Right atrium auricular region (tissue), 2 donors: ENCODE measurements at places on chromosomes 2 and 18. TPM values are rescaled to one million over a fixed set of nuclear protein-coding genes. Genes with fewer than 3 reads are reported as not detected.

REG3G gene
- not detected for total RNA-seq

CPO gene
- total RNA-seq = not detected

PRKAG3 gene
- not detected for total RNA-seq

DNA sequence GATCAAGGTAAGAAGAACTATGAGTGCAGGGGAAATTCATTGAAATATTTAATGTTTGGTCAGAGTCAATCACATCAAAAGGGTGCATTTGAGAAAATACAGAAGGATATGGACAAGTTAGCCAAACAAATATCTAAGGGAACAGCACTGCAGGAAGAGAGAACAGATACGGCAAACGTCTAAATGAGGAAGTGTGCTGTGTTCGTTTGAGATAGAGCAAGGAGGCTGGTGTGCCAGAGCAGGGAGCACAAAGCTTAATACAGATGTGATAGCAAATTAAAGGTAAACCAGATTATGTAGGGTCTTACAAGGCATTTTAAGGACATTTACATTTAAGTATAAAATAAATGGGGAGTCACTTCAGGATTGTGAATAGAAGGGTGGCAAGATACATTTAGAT lies 241.3 kb upstream of the ZNF804A start:
- DNase-seq = no peak

DNA sequence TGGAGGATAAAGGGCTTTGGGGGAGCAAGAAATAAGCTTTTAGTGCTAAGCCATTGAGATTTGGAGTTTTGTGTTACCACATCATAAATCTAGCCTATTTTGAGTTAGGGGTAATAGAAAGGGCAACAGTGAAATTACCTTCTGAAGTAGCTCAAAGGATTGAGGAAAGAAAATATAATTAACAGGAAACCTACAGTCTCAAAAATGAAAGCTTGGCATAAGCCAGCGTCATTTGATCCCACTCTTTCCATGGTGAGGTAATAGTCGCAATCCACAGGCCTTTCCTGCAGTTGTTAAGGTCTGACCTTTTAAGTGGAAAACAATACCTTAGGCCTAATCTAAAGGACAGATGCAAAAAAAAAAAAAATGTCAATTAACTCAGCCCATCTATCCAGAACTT lies 182.7 kb downstream of the UXS1 start:
- no peak for DNase-seq

DNA sequence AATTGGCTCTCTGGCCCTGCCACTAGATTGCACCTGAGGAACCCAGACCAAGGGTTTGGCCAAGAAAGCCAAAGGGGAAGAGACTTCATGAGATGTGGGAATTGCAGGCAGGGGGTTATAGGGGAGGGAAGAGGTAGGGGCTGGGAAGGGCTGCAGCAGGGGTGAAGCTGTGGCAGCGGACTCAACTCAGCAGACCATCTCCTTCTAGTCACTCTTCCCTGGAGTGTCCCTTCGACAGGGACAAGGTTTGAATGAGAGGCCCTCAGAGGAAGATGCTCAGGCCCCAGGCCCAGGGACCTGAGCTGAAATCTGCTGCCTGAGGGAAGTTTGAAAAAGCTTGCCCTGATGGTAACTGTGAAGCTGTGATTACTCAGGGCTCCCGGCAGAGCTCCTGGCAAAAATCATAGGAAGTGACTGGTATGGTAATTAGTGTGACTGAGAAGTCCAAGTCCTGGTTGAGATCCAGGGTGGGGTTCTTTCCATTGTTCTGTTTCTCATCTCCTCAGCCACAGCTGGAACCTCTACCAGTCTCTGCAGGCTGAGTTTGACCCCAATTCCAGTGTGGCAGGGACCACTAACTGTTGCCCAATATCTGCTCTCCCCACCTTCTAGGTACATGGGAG lies 300.9 kb downstream of the CYP26B1 start:
- DNase-seq = no peak
